ENCODE measurements at places on chromosomes 5 and 9.
A peak's percentile ranks its signal among the peaks of the same experiment; 100 is the strongest.

DNA sequence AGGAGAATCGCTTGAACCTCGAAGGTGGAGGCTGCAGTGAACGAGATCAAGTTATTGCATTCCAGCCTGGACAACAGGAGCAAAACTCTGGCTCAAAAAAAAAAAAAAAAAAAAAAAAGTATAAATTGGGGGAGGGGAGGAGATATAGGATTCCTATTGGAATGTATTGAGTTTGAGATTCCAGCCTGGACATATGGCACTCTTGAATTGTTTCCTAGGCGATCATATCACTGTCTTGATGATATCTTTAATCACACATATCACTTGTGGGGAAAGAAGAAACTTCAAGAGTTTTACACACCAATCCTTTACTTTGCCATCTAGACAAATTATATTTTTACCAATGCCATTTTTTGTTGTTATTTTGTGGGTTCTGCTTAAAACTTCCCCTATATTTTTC, 42.4 kb downstream of the TMC1 start:
- DNase-seq: no peak

- DNase-seq: peak; percentile 93
These were observed 12.0 kb downstream of the CTNNAL1 start for GRCh38 chr9:109001275-109001676.

DNA sequence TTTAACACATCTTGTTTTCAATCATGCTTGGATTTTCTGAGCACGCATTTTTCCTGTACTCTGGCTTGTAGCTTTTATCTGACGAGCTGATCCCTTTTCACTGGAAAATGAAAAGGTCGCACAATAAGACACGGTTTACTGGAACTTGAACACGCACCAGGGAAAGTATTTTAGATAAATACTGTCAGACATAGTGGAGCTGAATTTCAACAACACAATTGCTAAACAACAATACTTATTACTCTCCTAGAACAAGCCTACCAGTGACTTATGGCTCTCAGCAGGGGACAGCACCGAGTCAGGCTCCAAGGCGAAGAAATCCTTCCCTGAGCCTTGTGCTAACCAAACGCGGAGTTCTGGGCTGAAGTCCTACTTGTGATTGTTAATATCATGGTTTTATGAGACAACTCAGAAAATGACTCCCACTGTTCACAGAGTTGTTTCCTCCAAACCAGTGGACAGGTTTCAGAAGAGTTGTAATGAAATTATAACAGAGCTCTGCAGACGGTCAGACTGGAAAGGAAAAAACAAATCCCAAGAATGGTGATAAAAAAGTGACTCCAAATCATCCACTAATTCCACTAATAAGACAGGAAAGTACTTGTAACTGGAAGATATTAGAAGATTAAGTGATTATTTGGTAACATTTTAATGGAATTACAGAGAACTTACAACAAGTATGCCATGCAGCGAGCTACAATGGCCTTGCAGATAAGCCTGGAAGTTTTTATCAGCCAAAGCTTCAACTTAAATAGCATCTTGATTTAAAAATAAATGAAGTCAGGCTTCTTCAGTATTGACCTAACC, 359.6 kb downstream of the EBF1 start:
- DNase-seq: no peak

- no peak for DNase-seq
These were observed 938.1 kb downstream of the EFNA5 start for GRCh38 chr5:106732624-106733023.

DNA sequence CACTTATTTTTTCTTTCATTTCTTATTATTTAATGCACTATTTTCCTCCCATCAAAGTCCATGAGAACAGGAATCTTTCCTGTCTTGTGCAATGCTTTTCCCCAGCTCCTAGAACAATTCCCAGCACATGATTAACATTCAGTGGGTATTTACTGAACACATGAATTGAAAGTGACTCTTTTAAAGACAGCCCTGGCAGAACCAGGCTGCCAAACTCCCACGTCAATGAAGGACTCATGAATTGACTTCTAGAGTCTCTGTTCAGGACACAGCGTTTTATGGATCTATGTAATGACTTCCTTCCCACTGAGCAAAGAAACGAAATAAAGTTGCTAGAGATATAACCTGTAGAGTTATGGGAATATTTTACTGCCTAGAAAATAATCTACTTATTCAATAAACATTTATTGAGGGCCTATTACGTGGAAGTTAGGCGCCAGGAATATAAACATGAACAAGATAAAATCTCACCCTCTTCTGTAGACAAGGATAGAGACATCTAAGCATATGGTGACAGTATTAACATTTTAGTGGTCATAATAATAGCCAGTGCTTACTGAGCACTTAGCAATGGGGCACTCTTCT, 485.9 kb upstream of the KLF4 start:
- no peak for DNase-seq

GRCh38 chr9:3879315-3879714, 353.5 kb upstream of the RFX3 start:
- no peak for DNase-seq

DNA sequence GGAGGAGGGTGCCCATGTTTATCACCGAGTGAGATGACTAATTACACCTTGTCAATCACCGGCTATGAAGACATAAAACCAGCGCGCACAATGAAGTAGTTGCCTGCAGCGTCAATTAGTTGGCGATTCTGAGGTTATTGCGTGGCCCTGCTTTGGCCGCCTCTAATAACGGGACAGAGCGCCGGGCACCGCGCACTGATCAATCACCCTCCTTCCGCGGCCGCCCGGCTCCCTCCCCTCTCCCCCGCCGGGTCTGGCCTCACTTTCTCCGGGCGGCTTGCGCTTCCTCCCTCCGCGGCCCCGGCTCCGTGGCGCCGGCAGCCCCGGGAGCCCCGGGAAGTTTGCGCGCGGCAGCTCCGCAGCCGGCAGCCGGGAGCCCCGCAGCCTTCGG, 3.3 kb upstream of the LHX2 start:
- DNase-seq: no peak

GRCh38 chr5:34736445-34737115, 80.5 kb downstream of the RAI14 start:
- no peak for DNase-seq

GRCh38 chr5:179827680-179828079, 7.0 kb downstream of the SQSTM1 start:
- peak; percentile 62 for DNase-seq

GRCh38 chr5:169216866-169217265, 84.1 kb downstream of the SLIT3 start:
- no peak for DNase-seq

- DNase-seq: no peak
These were observed 22.2 kb upstream of the ASS1 start for GRCh38 chr9:130422546-130422945.

- DNase-seq: no peak
These were observed 38.0 kb downstream of the VAV2 start for GRCh38 chr9:133953976-133954709.

DNA sequence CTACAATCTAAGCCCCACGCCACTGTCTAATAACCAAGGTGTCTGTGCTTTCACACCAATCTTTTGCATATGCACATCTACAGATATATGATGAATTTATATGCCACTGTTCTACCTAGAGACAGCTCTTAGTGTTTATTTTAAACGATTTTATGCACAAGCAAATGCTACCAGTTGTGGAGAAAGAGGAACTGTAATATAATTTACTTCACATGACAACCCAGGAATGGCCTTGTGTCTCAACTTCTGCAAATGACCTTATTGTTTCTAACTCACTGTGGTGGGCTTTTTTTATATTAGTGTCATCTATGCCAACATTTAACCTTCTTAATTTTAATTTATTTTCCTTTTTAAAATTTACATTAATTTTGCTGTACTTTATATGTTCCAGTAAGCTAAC, 531.1 kb upstream of the TLE4 start:
- DNase-seq: no peak

- DNase-seq: no peak
These were observed 27.8 kb downstream of the TNFSF15 start for GRCh38 chr9:114777821-114778609.

GRCh38 chr9:3976865-3977613, 322.8 kb downstream of the GLIS3 start:
- DNase-seq: no peak

- DNase-seq: no peak
These were observed 263.9 kb downstream of the COX7C start for GRCh38 chr5:86881493-86882090.

- no peak for DNase-seq
These were observed 151.6 kb upstream of the PHYKPL start for GRCh38 chr5:178383919-178384815.

DNA sequence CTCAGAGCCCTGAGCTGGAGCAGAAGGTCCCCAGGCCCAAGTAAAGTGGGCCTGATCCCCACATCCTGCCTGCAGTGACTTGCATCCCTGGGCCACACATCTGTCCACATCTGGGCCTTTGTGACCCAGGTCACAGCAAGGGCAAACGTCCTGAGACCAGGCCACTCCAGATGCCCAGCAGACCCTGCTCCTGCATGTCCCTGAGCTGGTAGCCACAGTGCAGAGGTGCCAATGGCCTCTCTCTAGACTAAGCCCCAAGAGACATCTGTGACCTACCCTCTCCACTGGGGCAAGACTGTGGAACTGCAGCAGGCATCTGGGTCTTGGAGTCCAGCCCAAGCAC, 2.5 kb downstream of the FLT4 start:
- no peak for DNase-seq

- DNase-seq: no peak
These were observed 141.1 kb downstream of the ACTBL2 start for GRCh38 chr5:57341380-57341979.

DNA sequence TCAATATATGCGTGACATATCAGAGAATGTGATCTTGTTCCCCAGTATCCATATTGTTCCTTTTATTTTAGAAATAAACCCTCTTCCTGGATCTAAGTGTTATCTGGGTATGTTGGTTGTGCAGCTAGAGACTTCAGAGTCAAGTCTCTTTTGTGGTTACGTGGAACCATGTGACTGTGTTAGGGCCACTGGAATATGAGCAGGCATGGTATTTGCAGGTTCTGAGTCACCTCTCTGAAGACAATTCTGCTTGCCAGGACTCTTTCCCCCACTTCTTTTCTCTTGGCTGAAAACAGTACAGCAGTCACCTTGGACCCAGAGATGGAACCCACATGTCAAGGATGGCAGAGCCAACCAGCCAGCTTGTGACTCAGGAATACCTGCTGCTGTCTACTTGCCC, 59.7 kb downstream of the ATP10B start:
- no peak for DNase-seq

GRCh38 chr5:83450183-83450966, 21.2 kb upstream of the VCAN start:
- no peak for DNase-seq

- no peak for DNase-seq
These were observed 39.3 kb downstream of the SPARC start for GRCh38 chr5:151647320-151647861.

GRCh38 chr5:18888821-18889220, 1099.2 kb downstream of the CDH18 start:
- no peak for DNase-seq

DNA sequence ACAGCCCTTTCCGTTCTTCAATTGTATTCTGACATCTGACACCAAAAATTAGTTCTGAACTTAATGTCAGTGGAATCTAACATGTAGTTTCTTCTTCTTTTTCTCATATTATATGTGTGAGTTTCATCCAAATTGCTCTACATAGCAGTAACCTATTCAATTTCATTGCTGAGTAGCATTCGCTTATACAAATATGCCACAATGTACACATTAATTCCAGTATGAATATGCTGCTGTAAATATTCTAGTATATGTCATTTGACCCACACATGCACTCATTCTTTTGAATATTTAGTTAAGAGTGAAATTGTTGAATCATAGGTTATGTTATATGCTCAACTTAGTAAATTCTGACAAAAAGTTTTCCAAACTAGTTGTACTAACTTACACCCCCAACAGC, 550.9 kb downstream of the CHSY3 start:
- no peak for DNase-seq

DNA sequence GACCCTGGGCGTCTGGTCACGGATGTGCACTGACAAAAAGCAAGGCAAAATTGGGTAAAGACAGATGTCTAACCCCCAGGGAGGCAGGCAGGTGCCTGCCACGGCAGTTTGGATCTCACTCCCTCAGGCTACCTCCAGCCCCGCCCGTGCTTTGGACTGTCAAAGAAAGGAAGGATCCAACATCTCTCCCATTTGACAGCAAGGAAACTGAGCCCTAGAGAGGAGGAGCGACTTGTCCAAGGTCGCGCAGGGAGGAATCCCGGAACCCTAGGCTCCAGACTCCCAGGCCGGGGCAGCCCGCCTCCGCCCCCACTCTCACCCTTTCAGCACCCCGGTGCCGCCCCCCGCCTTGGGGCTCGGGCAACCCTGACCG, 376 bp downstream of the GOLGA1 start:
- DNase-seq: no peak

GRCh38 chr9:101468116-101468515, 32.5 kb upstream of the ALDOB start:
- DNase-seq: no peak

GRCh38 chr9:78572266-78572665, 275.3 kb downstream of the PSAT1 start:
- DNase-seq: no peak

DNA sequence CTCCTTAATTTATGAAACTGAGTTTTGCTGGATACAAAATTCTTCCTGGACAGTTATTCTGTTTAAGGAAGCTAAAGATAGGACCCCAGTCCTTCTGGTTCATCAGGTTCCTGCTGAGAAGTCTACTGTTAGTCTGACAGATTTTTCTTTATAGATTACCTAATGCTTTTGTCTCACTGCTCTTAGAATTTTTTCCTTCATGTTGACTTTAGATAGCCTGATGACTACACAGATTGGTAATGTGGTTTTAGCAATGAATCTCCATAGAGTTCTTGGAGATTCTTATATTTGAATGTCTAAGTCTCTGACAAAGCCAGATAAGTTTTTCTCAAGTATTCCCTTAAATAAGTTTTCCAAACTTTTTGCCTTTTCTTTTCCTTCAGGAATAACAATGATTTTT, 419.7 kb downstream of the CDH10 start:
- peak; percentile 30 for DNase-seq

- DNase-seq: no peak
These were observed 27.6 kb upstream of the CCDC112 start for GRCh38 chr5:115324021-115324420.

- peak; percentile 1 for DNase-seq
These were observed 436 bp upstream of the EMB start for GRCh38 chr5:50441493-50441955.

GRCh38 chr5:69468631-69469030, 24.0 kb upstream of the OCLN start:
- DNase-seq: no peak

DNA sequence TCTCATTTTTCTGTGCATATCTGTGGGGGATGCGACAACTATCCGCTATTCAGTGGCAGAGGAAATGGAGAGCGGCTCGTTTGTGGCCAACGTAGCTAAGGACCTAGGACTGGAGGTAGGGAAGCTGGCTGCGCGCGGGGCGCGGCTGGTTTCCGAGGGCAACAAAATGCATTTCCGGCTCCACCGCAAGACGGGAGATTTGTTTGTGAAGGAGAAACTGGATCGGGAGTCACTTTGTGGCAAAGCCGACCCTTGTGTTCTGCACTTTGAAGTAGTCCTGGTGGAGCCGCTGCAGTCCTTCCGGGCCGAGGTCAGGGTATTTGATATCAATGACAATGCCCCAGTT, 320 bp downstream of the PCDHB1 start:
- no peak for DNase-seq

All from astrocyte of the spinal cord (primary cell).